Fibroblast of skin of left biceps (primary cell): ENCODE measurements at places on chromosomes 3 and 15.

DNA sequence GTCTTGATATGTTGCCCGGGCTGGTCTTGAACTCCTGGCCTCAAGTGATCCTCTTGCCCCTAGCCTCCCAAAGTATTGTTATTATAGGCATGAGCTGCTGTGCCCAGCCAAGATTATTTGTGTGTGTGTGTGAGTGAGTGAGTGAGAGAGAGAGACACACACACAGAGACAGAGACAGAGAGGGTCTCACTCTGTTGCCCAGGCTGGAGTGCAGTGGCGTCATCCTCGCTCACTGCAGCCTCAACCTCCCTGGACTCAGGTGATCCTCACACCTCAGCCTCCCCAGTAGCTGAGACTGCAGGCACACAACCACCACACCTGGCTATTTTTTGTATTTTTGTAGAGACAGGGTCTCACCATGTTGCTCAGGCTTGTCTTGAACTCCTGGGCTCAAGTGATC lies 5.8 kb downstream of the ICE2 start:
- DNase-seq, result no peak

- no peak for DNase-seq
These were observed 170.5 kb downstream of the GREM1 start for GRCh38 chr15:32888221-32888761.

DNA sequence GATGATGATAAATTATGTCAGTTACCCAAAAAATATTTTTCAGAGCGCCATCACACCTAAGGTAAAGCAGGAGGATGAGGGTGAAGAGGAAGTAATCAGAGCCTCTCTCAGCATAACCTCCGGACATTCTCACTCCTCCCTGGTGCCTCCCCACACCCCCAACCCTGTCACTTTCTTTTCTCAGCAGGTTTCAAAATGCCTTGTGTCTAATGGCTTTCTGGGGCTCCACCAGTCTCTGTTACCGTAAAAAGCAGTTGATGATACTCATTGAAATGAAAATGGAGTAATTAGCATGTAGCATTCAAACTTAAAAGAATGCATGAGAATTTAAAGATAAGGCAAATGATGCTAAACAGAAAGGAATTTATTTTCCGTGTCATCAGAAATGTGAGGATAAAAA lies 180.0 kb downstream of the ERC2 start:
- DNase-seq, result no peak

DNA sequence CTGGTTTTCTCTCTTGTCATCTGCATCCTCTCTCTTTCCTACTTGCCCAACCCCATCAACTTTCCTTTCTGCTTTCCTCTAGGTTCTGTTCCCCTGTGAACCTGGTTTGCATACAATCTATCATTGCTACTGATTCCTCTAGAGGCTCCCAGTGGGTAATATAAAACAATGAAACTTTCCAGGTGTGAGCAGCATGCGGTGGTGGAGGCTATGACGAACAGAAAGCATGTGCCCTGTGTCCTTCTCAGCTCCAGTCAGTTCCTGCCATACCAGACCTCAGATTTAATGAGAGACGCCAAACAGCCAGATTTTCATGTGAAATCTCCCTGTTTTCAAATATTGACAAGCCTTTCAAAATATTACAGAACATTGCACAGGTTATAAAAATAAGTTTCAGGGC lies 3.5 kb upstream of the ACAP2 start:
- no peak for DNase-seq

GRCh38 chr15:56425976-56426375 lies 39.0 kb downstream of the MNS1 start:
- DNase-seq, result no peak

GRCh38 chr3:72346526-72346926 lies 501.7 kb downstream of the SHQ1 start:
- peak; percentile 97 for DNase-seq

DNA sequence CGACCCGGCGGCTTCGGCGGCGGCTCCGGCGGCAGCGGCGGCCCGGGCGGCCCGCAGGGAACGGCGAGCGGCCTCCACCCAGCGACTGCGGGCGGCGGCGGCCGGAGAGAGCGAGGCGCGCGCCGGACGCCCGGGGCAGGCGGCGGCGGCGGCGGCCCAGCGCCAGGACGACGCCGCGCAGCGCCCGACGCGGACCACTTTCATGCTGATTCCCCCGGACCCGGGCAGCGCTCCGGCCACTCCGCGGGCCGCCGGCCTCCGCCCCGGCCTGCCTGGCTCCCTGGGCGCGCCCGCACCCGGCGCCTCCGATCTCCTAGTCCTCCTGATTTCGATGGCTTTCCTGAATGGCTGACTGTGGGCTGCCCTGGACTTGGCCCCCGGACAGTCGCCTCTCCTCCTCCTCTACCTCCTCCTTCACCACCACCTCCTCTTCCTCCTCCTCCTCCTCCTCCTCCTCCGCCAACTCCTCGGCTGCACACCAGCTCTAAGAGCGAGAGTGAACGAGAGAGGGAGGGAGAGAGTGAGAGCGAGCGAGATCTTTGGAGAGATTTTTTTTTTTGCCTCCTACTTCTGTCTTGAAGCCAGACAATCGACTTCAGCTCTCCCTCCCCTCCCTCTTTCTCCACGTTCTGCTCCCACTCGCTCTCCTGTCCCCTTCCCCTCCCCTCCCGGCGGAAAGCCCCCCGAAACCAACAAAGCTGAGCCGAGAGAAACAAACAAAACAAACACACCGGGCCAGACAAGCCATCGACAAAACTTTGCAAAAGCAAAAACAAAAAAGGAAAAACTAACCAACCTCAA lies 844 bp downstream of the NR2F2 start:
- no peak for DNase-seq

DNA sequence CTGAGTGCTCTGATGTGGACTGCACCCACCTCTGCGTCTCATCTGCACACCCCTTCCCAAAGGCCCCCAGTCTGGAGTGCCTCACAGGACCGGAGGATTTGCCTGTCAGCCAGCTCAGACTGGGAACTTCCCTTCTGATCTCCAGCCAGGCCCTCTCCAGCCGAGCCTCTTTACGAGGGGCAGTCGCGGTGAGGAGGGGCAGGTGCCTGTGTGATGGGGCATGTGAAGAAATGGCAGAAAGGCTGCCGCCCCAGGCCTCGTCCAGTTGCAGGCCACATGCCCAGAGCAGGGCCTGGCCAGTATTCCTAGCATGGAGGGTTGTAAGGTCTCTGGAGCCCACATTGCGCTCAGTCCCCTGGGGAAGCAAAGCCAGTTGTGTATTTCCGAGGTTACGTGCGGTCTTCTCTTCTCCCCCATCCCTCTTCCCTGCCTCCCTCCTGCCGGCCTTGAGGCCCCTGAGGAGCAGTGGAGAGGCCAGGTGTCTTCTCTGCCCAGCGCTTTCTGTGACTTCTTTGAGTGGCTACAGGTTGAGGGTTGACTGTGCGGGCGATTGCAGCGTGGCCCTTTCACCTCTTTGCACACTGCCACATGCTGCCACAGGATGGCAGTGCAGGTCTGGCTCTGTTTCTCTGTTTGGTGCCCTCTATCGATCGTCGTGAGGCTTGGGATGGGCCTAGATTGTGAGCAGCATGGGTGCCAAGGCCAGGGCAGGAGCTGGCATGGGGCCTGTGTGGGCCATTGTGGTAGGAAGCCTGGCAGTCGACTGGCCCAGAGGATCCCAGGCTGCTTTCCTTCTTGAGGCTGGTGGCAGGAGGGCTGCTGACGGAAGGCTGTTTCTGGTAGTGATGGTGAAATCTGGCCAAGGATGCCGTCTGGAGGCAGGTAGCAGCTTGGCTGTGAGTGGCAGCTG lies 5.3 kb downstream of the CLK3 start:
- no peak for DNase-seq

GRCh38 chr15:77627581-77627980 lies 5.1 kb downstream of the LINGO1 start:
- no peak for DNase-seq

DNA sequence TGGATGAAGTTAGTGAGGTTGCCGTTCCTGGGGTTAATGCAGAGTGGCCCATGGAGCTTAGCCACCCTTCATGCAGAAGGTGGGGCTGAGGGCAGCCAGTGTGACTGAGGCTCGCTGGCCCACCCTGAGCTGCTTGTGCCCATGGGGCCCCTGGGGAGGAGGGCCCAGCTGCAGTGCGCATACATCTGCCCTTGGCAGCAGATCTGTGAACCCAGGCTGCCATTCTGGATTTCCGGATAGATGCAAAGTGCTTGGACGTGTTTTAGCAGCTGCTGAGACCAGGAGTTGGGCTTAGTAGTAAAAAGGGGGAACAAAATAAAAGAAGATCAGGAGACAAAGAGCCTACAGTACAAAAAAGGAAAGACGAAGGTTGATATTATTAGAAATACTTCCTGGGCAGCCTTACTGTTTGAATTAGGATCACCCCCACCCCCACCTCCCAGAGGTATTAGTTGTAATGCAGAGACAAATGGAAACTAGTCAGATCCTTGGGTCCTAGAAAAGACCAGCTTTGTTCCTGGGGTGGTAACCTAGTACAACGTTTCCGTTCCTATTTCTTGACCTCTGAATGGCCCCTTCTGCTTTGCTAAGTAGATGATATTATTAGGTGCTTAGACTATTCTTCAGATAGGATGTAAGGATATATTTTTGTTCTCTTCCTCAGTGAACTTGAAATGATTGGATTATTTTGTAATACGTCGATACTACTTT lies 70.2 kb downstream of the IGF1R start:
- DNase-seq, result no peak

DNA sequence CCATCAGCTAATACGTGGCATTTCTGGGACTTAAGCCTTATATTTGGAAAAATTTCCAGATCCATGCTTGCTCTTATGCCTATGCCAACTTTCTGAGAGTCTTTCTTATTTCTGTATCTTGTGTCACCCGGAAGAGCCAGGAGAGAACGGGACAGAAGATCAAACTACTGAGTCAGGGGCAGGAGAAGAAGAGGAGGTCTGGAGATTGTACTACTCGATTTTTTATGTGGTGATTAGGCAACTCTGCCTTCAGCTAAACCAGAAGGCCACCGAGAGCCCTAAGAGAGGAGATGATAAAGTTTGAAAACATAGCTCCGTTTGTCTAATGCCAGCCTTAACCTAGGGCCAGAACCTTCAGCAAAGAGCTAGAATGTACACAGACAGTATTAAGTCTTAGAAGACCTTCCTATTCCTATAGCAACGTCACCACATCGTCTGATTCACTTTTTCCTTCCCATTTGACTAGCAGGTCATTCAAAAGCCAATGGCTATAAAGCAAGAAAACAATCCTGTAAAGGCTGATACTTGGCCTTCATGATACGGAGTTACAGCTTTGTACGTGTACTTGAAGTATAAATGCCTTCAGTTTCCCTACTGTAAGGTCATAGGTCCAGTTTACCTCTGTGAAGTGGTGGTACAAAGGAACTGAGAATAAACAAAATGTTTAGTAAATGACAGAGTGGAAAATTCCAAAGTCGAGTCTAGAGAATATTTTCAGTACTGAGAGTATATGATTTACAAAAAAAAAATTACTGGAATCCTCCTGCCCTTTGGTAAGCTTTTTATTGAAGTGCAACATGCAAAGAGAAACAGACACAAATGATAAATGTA lies 96.1 kb upstream of the ICE2 start:
- no peak for DNase-seq

DNA sequence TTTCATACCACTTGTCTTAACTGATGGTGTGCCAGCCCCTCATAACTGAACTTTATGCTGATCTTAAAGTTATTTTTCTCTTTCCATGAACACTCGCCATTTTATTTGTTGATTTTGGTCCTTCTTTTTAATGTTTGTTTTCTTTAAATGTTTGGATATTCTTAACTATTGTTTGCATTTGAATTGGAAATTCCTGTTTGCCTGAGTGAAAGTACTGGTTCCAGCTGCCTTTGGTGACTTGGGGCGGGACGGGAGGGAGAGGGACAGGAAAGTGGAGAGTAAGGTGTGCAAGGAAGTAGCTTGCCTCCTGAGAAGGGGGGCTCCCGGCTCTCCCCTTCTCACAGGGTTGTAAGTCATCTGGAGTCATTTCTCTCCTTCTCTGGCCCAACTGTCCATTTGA lies 287.1 kb upstream of the PPP2R3A start:
- DNase-seq, result no peak

GRCh38 chr3:110767838-110768237 lies 303.8 kb upstream of the NECTIN3 start:
- DNase-seq, result no peak

GRCh38 chr15:47196048-47196447 lies 521.3 kb upstream of the SEMA6D start:
- DNase-seq, result peak; percentile 64

GRCh38 chr3:72062017-72062416 lies 277.1 kb upstream of the PROK2 start:
- DNase-seq, result no peak

DNA sequence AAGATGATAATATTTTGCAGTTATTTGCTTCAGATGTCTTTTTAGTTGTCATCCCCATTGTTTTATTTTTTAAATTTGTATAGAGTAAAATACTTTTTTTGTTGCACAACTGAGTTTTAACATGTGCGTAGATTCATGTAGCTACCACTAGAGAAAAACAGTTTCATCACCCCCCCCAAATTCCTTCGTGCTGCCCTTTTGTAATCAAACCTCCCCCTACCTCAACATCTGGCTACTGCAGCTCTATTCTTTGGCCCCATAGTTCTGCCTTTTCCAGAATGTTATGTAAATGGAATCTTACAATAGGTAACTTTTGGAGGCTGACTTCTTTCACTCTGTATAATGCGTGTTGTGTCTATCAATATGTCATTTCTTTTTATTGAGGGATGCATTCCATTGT lies 232.0 kb upstream of the RASGRP1 start:
- DNase-seq, result no peak

- DNase-seq, result no peak
These were observed 21.8 kb upstream of the KCNAB1 start for GRCh38 chr3:156098437-156099035.

GRCh38 chr3:169218314-169218983 lies 445.1 kb downstream of the MECOM start:
- peak; percentile 40 for DNase-seq

- DNase-seq, result no peak
These were observed 47.8 kb upstream of the RARB start for GRCh38 chr3:25380222-25380739.

- DNase-seq, result peak; percentile 39
These were observed 76.0 kb upstream of the NECTIN3 start for GRCh38 chr3:110995461-110996231.

GRCh38 chr3:96915445-96915844 lies 101.1 kb downstream of the EPHA6 start:
- DNase-seq, result no peak

GRCh38 chr15:45635763-45636292 lies 999 bp downstream of the SQOR start:
- DNase-seq, result no peak
